ENCODE measurements at places on chromosomes 16 and 17.

- DNase-seq, result no peak
Measured at GRCh38 chr16:48627148-48627547, 17.2 kb upstream of the N4BP1 start.

DNA sequence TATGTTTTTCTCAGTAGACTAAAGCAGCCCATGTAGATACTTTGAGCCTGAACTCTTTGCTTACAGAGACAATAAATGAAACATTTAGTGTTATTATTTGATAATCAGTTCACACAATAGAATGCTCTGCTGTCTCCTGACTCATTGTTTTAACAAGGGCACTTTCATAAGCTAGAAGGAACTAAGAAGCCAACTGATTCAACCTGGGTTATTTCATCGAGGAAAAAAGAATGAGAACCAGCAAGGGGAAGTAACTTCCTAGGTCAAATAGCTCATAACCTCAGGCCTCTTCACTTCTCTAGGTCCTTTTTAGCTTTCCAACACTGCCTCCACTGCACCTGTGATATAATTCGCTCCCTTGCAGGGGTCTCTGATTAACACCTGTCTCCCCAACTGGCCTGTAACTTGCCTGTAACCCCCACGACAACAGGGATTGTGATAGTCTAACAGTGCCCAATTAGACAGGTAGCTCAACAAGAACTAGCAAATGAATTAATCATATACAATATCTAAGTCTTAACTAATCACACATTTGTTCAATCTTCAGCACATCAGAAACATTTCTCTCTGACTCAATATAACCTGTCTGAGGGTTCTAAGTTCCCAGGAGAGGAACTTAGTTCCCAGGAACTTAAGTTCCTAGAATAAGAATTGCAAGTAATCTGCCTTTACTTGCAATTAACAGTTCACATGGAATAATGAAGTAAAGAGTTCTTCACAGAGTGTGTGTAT lies 34.8 kb downstream of the RFFL start:
- no peak for DNase-seq

DNA sequence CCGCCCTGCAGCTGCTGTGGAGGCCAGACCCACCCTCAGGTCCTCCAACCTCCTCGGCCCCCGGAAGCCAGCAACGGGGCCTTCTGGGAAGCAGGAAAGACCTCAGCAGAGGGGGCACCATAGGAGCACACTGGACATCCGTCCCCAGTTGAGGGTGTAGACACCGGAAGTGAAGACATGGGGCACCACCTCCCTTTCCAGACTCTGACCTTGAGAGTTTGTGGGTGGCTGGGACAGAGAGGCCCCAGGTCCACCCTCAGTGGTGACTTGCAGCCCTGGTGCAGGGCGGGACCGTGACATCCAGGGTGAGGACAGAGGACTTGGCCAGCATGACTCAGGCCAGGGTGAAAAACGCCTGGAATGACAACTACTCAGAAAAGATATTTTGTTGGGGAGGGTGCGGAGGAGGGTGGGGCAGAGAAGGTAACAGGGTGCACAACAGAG lies 19.9 kb downstream of the CEP295NL start:
- DNase-seq, result peak; percentile 88

- DNase-seq, result no peak
Measured at GRCh38 chr17:75090871-75091854, 3.4 kb downstream of the SLC16A5 start.

DNA sequence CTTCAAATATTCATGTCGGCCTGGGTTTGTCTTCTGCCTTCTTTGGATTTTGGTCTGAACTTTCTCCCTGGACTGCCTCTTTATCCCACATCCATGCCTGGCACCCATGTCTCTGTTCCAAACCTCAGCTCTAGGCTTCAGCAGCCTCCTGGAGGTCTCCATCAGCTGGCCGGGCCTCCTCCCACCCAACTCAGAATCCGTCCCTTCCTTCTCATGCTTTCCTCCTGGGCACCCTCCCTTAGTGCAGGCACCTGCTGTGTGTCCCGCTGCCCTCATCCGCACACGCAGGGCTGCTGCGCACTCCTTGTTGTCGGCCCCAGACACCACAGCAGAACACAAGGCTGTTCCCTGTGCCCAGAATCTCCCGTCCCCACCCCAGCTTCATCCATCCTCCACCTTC lies 14.0 kb downstream of the LDHD start:
- no peak for DNase-seq

GRCh38 chr17:45018848-45019711 lies 32.4 kb downstream of the DCAKD start:
- DNase-seq, result peak; percentile 65

DNA sequence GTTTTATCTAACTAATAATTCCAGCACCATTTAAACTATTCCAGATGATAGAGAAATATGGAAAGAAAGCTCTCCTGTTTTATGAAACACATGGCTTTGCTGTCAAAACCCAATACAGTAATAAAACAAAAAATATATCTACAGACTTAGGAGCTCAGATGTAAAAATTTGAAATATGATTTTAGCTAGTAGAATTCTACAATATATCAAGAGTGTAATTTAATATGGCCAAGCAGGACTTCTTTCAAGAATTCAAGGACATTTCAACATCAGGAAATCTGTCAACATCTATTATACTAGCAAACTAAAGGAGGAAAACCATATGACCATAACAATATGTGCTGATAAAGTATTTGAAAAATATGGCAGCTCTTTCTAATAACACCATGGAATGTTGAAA lies 57.5 kb downstream of the CCDC182 start:
- no peak for DNase-seq

GRCh38 chr17:18974407-18975149 lies 22.6 kb downstream of the SLC5A10 start:
- DNase-seq, result no peak
